Glomerular endothelial cell (primary cell): ENCODE measurements at places on chromosomes 2 and 18.

GRCh38 chr2:12884713-12885282, 168.1 kb downstream of the TRIB2 start:
- peak; percentile 54 for DNase-seq

DNA sequence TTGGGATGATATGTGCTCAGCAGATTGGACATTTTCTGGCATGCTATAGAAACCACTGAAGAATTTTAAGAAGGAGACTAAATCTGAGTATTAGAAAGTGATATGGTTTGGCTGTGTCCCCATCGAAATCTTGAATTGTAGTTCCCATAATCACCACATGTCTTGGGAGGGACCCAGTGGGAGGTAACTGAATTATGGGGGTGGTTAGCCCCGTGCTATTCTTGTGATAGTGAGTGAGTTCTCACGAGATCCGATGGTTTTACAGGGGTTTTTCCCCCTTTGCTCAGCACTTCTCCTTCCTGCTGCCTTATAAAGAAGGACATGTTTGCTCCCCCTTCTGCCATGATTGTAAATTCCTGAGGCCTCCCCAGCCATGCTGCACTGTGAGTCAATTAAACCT, 535.9 kb upstream of the VRK2 start:
- no peak for DNase-seq

DNA sequence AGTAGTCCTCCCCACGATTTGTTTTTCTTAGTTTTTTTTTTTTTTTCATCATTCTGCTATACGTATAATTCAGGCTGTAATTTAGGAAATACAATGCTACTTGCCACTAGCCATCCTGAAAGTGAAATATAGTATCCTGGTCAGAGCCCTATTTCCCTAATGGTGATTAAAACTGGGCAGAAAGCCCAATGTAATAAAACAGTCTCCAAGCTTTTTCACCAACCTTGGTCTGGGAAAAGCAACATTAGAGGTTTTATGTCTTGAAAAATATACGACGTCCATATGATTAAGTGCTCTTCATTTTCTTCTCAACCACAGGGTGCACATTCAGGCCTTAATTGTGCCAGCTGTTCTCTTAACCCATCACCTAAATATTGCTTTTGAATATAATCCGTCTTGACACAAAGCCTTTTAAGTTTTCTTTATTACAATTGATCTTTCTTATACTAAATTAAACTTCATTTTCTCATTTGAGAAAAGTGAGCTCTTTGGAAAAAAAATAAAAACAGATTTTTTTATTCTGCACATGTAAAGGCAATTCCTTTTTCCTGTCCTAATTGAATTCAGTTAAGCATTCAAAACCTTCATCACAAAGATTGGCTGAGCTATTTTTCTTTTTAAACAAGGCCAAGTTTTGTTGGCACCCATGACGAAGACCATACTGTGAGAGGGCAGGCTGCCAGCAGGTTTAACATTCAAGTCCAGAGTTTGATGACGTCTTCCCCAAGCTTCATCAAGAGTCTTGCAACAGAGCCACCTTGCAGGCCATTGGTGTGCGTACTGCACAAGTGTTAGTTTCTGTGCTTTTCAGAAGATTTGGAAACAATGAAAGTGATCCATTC, 52.7 kb downstream of the MAP2 start:
- DNase-seq, result peak; percentile 62

GRCh38 chr2:70115646-70116442, 28.6 kb downstream of the PCBP1 start:
- DNase-seq, result no peak

DNA sequence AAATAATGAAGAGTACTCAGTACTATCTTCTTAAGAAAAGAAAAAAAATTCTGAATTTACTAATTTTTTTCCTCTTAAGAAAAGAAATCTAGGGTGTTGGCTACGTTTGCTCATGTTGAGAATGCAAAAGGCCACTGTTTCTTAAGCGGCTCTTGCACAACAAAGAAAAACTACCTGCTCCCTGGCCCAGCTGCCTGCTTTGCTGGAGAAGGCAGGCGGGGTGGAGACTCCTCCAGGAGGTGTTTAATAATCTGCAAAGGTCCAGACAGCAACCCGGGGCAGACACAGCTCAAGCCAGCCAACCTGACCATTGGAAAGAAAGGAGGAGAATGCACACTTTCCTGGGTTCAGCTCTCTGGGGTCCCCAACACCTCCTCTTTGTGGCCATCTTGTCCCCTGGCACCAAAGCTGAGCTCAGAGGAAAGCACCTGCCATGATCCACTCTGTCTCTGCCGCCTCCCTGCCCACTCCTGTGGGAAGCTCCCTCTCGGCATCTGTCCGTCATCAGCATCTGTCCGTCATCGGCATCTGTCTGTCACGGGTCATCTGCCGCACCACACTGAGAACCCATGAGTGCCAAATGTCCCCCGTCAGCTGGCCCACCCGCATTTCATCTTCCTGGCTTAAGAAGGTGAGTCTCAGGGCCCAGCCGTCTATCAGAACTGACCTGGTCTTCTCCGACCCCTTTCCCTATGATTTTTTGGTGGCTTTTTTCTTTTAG, 11.9 kb downstream of the ZNF516 start:
- no peak for DNase-seq

- no peak for DNase-seq
These were observed 17.5 kb upstream of the BIN1 start for GRCh38 chr2:127124426-127124825.

DNA sequence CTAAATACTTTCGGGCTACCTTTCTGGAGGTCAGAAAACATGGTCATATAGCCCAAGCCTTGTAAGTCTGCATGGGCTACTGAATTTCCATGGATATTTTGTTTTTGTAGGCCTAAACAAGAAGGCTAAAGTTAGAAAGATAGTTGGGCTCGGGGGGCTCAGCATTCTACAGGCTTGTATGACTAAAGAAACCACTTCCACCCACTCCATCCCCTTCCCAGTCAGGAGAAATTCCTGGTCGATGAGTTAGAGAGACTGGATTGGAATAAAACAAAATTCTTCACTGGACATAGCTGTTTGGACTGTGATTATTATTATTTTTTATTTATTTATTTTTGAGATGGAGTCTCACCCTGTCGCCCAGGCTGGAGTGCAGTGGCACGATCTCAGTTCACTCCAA, 539.4 kb upstream of the TNP1 start:
- no peak for DNase-seq

GRCh38 chr2:180495606-180496005, 484.8 kb upstream of the UBE2E3 start:
- no peak for DNase-seq

DNA sequence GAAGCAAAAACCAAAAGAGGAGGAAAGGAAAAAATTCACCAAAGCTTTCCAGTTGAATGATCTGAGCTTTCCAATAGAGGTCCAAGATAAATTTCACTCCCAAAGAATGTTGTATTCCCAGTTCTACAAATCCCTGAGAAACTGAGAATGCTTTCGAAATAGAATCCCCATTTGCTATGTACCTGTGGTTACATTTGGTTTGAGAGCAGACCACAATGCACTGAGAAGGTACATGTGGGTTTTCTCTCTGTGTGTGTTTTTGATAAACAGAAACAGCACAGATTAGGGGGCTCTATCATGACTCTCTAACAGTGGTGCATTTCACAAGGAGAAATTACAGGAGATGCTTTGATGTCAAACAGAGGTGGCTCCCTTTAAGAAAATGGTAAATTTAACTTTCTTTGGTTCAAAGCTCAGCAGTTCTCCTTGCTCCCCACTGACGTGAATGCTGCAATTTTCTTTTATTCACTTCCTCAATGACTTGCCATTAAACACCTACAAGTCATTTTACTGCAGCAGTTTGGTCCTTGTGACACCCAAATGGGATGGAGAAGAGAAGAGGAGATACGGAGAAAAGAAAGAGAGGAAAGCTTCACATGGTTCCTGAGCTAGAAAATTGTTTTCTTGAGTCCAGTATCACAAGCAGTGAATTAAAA, 108.7 kb downstream of the EPHA4 start:
- DNase-seq, result no peak
